ENCODE measurements at places on chromosomes 3 and 15. TPM values are rescaled to one million over a fixed set of nuclear protein-coding genes. Genes with fewer than 3 reads are reported as not detected.

OXTR gene
- total RNA-seq, result 4.8 TPM

SLC38A3 gene
- total RNA-seq, result not detected

RFT1 gene
- 13.5 TPM for total RNA-seq

GREM1 gene
- total RNA-seq, result 58.2 TPM

C15orf39 gene
- total RNA-seq, result 19.3 TPM

GRIP2 gene
- 0.06 TPM for total RNA-seq

INTS14 gene
- 40.2 TPM for total RNA-seq

RTP1 gene
- total RNA-seq, result not detected

GOLGA6D gene
- not detected for total RNA-seq

HTR3E gene
- not detected for total RNA-seq

VIPR1 gene
- 1.4 TPM for total RNA-seq

COL7A1 gene
- total RNA-seq, result 25.0 TPM

NEK10 gene
- total RNA-seq, result 3.4 TPM

CLDN18 gene
- total RNA-seq, result not detected

LOXL1 gene
- 35.5 TPM for total RNA-seq

SOX14 gene
- not detected for total RNA-seq

AEN gene
- 65.4 TPM for total RNA-seq

CPN2 gene
- not detected for total RNA-seq

OR5K2 gene
- total RNA-seq, result not detected

C3orf49 gene
- not detected for total RNA-seq

IL16 gene
- 1.4 TPM for total RNA-seq

CD96 gene
- total RNA-seq, result not detected

IL1RAP gene
- total RNA-seq, result 12.5 TPM

NAA80 gene
- total RNA-seq, result 14.0 TPM

DAZL gene
- total RNA-seq, result not detected

CX3CR1 gene
- not detected for total RNA-seq

CDCP1 gene
- 19.4 TPM for total RNA-seq

SST gene
- not detected for total RNA-seq

GXYLT2 gene
- total RNA-seq, result 4.8 TPM

ACSBG1 gene
- under 0.01 TPM for total RNA-seq

CKMT1A gene
- not detected for total RNA-seq

NPTN gene
- 82.1 TPM for total RNA-seq

ZPLD1 gene
- total RNA-seq, result 0.10 TPM

C2CD4A gene
- 0.05 TPM for total RNA-seq

CCK gene
- total RNA-seq, result not detected

ECE2 gene
- total RNA-seq, result not detected

ATP10A gene
- total RNA-seq, result 1.1 TPM

RASGRP1 gene
- 0.10 TPM for total RNA-seq
